NCI-H82 (cell line): ENCODE measurements at places on chromosomes 1 and 21.

- DNase-seq: peak; percentile 67
These were observed 4.8 kb downstream of the DIPK1A start for GRCh38 chr1:92956254-92957029.

GRCh38 chr1:29310616-29311180 lies 74.4 kb downstream of the PTPRU start:
- peak; percentile 92 for DNase-seq

- DNase-seq: no peak
These were observed 392.6 kb downstream of the MRPL39 start for GRCh38 chr21:25214676-25215075.

GRCh38 chr1:34306568-34306967 lies 129.9 kb downstream of the C1orf94 start:
- no peak for DNase-seq

DNA sequence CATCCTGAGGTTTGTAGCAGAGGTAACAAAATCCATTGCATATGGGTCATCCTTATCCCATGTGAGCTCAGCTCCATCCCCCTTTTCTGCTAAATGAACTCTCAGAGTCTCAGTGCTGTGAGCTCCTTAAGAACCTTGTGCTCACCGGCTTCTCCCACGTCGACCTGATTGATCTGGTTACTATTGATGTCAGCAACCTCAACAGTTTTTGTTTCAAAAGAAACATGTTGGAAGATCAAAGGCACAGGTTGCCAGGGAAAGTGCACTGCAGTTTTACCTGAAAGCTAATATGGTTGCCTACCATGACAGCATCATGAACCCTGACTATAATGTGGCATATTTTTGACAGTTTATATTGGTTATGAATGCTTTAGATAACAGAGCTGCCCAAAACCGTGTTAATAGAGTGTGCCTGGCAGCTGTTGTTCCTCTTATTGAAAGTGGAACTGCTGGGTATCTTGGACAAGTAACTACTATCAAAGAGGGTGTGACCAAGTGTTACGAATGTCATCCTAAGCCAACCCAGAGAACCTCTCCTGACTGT lies 131.4 kb downstream of the HS2ST1 start:
- no peak for DNase-seq

DNA sequence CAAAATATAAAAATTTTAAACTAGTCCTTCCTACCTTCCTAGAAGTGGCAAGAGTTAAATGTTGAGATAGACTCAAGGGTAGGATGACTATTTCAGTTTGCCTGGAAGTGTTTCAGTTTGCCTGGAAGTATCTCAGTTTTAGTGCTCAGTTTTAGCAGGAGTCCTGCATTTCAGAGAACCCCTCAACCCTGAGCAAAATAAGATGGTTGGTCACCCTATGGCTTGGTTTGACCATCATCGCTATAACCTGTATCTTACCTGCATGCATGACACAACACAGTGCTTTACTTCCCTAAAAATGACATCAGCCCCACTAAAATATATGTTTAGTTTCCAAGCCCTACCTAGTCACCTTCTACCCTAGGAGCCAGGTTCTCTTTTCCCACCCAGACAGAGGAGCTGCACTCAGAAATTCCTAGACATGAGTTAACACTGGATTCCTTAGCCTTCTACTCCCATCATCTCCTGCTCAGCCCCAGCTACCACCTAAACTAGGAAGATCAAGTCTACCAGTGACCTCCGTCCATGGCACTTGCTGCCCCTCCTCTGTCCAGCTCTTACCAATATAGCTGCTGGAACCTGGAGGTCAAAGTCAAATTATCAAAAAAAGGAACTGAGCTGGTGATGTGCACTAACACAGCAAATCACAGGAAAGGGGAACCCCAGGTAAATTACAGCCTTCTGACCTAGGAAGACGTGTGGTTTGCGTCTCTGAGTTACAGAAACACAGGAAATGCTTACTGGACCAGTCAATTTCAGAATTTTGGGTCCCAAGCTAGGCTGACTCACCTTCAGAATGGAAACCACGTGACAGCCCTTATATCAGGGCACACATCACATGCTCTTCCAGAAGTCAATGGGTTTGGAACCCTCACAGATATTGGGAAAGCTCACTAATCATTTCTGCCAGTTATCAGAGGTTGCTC lies 2.2 kb upstream of the G0S2 start:
- DNase-seq: no peak

- no peak for DNase-seq
These were observed 47.9 kb downstream of the NAV1 start for GRCh38 chr1:201586806-201587205.

DNA sequence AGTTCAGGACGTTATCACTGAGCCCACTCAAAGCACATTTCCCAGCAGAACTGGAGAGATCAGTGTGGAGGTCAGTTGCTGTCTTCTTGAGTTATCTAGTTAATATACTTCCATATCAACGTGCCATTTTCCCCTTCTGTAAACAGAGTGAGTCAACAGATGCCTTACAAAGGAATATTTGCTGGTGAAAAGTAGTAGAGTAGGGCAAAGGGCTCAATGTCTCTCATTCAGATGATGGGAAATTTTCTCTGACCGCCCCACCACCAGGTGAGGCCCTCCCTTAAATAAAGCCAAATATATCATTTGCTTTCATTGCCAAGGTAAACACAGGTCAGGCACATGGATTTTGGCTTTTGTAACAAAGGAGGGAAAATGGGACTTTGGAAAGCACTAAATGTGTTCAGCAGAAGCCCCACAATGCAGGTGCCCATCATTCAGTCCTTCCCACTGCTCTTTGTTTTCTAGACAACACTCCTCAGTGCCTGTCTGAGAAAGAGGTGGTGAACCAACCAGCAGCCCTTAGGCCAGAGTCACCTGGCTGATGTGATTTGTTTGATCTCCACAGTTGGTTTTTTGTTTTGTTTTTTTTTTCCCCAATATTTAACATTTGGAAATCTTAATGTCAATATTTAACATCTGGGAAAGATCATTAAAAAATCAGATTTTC lies 40.5 kb upstream of the SAMD13 start:
- DNase-seq: no peak

- no peak for DNase-seq
These were observed 85.2 kb downstream of the SDCCAG8 start for GRCh38 chr1:243341074-243341473.

DNA sequence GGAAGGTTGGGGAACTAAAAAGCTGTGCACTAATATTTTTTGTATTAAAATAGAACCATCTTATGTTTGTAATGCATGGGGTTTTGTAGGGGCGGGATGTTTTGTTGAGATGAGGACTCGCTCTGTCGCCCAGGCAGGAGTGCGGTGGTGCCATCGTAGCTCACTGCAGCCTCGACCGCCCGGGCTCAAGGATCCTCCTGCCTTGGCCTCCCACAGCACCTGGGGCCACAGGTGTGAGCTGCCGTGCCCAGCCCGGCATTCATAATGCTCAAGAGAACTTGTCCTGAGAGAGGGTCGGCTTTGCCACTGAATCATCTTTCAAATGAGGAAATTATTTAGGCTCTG lies 3.0 kb upstream of the C1orf159 start:
- no peak for DNase-seq

GRCh38 chr1:17661546-17662157 lies 93.5 kb upstream of the ACTL8 start:
- peak; percentile 73 for DNase-seq

- no peak for DNase-seq
These were observed 4.8 kb downstream of the GNG4 start for GRCh38 chr1:235644693-235645305.

GRCh38 chr1:22364764-22365163 lies 86.9 kb upstream of the ZBTB40 start:
- DNase-seq: peak; percentile 46

- DNase-seq: peak; percentile 24
These were observed 20.3 kb downstream of the PDC start for GRCh38 chr1:186440584-186440983.

GRCh38 chr1:205258719-205259118 lies 31.0 kb downstream of the TMCC2 start:
- DNase-seq: peak; percentile 63

DNA sequence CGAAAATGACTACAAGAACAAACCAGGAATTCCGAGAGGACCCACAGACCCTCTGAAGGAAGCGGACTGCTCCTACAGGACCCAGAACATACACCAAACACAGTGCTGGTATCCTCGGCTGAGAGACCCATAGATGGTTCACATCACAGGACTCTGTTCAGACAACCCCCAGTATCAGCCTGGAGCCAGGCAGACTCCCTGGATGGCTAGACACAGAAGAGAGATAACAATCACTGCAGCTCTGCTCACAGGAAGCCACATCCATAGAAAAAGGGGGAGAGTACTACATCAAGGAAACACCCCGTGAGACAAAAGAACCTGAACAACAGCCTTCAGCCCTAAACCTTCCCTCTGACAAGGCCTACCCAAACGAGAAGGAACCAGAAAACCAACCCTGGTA lies 434.0 kb upstream of the NR5A2 start:
- no peak for DNase-seq

DNA sequence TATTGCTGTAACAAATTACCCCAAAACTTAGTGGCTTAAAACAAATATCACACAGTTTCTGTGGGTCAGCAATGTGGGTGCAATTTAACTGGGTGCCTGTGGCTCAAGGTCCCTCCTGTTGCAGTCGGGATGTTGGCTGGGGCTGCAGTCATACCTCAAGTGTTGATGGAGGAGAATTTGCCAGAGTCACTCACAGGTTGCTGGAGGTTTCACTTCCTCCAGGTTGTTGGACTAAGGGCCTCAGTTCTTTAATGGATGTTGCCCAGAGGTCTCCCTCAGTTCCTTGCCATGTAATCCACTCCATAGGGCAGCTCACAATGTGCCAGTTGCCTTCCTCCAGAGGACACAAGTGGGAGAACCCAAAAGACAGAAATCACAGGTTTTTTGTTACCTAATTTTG lies 2.5 kb upstream of the TAF13 start:
- no peak for DNase-seq

DNA sequence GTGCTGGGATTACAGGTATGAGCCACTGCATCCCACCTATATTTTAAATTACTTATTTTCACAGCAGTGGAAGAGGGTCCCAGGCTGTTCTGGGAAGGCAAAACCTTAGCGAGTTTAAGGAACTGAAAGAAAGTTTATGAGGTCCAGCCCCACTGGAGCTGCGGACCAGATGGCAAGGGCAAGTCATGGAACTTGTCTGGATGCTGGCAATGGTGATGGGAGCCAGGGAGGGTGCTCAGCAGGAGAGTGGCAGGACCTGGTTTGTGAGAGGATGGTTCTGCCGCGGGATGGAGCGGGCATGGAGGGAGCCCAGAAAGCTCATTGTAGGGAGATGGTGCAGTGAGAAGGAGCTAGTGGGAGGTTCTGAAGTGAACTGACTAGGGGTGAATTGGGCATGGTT lies 50.6 kb upstream of the SLC45A1 start:
- no peak for DNase-seq

GRCh38 chr1:12179676-12180075 lies 12.9 kb downstream of the TNFRSF1B start:
- DNase-seq: no peak

- DNase-seq: no peak
These were observed 32.4 kb upstream of the MYSM1 start for GRCh38 chr1:58732087-58732775.

- DNase-seq: no peak
These were observed 15.7 kb downstream of the PTCH2 start for GRCh38 chr1:44827197-44828002.

GRCh38 chr1:998995-999724 lies 737 bp downstream of the HES4 start:
- DNase-seq: peak; percentile 68

DNA sequence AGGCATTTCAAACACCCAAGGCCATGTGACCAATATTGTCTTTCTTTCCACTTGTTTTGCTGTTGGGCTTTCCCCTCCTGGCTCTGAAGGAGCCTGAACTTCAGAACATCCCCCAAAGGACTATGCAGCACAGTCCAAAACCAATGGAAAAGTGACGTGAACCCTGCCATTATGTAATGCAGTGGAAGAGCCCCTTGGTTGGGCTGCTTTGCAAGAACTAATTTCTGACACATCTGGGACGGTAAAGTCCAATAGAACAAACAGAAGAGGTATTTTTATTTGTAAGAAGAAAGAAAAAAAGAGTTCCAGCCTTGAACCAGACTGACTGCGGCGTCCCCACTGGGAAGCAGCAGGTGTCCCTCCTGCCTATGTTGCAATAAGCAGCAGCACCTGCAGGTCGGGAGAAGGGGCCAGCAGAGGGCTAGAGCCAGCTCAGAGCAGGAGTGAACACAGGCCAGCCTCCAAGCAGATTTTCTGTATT lies 116.7 kb downstream of the CDC7 start:
- DNase-seq: peak; percentile 45
